Heart left ventricle (tissue), 16 donors: ENCODE measurements at places on chromosomes 3 and 15. TPM values are rescaled to one million over a fixed set of nuclear protein-coding genes. Genes with fewer than 3 reads are reported as not detected.

GRCh38 chr15:89197503-89197971, 23.8 kb downstream of the RLBP1 start:
- no peak for DNase-seq

DNA sequence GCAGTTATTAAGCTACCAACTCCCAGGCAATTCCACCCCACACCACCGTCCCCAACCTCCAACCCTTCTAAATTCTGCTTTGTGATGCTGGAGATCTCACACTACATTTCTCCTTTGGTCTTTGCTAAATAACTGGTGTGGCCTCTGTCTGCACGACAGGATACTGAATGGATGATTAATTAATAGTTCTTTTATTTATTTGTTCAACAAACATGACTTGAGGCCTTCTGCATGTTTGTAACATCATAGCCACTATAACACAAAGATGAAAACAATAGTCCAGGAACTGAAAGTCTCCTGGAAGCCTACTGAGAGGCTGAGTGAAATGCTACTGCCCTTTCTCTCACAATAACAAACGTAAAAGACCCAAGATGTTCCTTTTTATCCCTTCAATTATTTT, 609.5 kb upstream of the UBE2E2 start:
- no peak for DNase-seq

DNA sequence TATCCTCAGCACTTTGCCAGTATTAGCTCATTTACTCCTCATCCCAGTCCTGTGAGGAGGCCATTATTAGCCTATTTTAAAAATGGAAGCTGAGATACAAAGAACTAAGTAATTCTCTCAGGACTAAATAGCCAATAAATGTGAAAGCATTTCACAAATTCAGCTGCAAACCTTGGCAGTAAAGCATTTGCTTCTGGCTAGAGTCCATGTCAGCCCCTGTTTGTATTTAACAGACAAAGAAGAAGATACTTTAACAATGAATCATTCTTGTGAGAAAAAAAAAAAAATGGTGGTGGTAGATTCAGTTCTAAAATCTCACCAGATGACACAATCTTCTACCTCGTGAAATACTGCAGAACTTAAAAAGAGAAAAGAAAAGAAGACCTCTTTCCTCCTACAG, 85.0 kb upstream of the CNTN6 start:
- DNase-seq: no peak

The GOLGA8S gene
- total RNA-seq: 0.16 TPM

GRCh38 chr3:101849714-101850245, 466 bp downstream of the NFKBIZ start:
- peak; percentile 60 for DNase-seq

DNA sequence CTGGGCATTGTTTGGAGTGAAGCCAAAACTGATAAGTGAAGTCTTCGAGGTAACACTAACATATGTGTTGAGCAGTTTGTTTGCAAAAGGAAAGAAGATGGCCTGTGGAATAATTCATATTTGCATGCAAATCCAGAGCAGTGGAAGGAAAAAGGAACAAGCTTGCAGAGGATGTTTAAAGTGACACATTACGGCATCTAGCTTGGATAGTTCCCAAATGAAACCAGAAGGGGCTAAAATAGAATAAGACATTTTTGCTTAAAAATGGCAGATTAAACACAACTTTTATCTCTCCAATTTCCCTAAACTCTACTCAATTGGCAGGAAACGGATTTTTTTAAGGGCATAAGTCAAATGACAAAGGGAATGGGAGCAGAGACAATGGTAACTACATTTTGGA, 25.4 kb upstream of the RYK start:
- no peak for DNase-seq

The UBAP1L gene
- 0.95 TPM for total RNA-seq

DNA sequence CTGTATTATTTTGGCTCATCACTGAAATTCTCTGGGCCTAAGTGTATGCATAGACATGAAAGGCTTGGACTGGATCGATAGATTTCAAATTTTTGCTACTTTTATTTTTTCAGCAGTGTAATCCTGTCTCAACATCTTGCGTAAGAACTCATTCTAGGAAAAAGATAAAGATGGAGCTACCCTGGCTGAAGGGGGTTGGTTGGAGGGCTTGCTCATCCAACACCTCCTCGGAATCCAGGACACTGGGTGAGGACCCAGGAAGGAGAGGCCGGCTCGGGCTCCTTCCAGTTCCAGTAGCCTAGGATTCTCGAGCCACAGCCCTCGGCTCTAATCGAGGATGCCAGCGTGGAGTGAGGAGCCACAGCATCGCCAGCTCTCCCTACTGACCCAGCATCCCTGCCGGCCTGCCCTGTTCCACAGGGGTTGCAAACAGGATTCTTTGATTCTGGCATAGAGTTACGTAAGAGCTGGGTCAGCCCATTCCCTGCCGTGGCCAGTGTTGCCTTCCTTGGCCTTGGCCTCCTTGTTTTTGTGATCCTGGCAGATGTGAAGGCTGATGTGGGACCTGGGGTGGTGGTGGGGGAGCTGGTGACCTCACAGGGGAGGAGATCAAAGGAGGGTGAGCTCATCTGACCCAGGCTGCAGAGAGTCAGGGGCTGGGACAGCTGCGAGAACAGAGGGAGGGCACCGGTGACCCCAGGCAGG, 149.5 kb downstream of the ALDH1A2 start:
- DNase-seq: no peak

GRCh38 chr3:157104521-157104920, 55.4 kb downstream of the CCNL1 start:
- DNase-seq: no peak

The EFCAB12 gene
- total RNA-seq: not detected
